ENCODE measurements at places on chromosomes 5 and 9. TPM values are rescaled to one million over a fixed set of nuclear protein-coding genes. Genes with fewer than 3 reads are reported as not detected.

Gene GARIN3
- not detected for polyA plus RNA-seq

Gene NEUROG1
- not detected for polyA plus RNA-seq

Gene TAF1L
- 0.02 TPM for polyA plus RNA-seq

Gene HTR1A
- not detected for polyA plus RNA-seq

Gene SYNPO
- 5.1 TPM for polyA plus RNA-seq

Gene CACNA1B
- 0.03 TPM for polyA plus RNA-seq

Gene ABCA2
- polyA plus RNA-seq: 34.7 TPM

Gene CTSL
- polyA plus RNA-seq: 98.3 TPM

Gene PDE8B
- not detected for polyA plus RNA-seq

Gene FOXD4
- 0.34 TPM for polyA plus RNA-seq

Gene SPTLC1
- polyA plus RNA-seq: 62.0 TPM

Gene OGN
- polyA plus RNA-seq: 0.03 TPM

Gene PTAR1
- 7.8 TPM for polyA plus RNA-seq

Gene SLC1A1
- polyA plus RNA-seq: 0.23 TPM

Gene BARHL1
- not detected for polyA plus RNA-seq

Gene ZDHHC11
- 0.65 TPM for polyA plus RNA-seq

Gene NME5
- polyA plus RNA-seq: 4.1 TPM

Gene CENPK
- 5.4 TPM for polyA plus RNA-seq

Gene KLF4
- polyA plus RNA-seq: 5.3 TPM

- DNase-seq: no peak
Measured at GRCh38 chr5:141994511-141995136, 18.2 kb downstream of the GNPDA1 start.

DNA sequence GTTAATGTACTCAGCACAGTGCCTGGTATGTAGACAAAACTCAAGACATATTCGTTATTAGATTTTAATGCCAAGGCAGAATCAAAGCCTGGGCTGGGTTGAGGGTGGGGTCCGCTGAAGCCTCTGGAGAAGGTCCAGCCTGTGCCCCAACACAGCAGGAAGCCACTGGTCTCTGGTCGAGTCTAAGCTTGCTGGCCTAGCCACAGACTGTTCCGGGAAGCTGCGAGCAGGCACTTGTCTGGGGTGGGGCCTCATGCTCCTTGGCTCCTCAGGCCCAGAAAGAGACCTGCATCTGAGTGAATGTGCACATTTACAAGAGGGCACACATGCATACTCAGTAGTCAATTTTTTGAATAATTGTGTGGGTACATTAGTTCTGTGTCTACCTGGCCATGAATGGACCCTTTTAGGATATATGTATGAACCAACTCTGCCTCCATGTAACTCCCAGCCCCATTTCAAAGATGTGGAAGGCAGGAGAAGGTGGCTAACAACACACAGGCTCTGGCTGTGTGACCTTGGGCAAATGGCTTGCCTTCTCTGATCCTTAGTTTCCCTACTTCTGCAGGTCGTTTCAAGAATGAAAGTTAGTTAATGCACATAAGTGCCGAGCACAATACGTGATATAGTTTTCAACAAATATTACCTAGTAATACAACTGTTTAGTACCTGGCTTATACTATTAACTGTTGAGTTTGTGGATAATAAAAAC lies 18.3 kb downstream of the FAT2 start:
- DNase-seq: no peak

- no peak for DNase-seq
Measured at GRCh38 chr5:32964261-32964660, 253.1 kb downstream of the NPR3 start.

- no peak for DNase-seq
Measured at GRCh38 chr5:143691945-143692290, 120.0 kb upstream of the HMHB1 start.

DNA sequence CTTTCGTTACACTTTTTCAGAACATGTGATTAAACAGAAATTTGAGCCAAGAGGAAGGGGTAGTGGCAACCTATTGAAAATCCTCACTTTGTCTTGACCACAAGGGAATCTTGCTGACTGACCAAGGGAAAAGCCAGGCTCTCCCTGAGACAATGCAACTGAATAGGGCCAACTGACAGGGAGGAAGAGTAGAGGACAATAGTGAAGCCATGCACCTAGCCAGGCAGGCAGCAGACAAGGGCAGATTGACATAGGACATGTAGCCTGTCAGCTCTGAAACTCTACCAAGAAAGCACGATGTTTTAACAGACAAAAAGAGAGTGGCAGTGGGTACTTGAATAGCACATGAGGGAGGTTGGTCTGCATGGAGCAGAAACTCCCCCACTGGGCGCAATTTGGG lies 8.5 kb upstream of the TGFBR1 start:
- no peak for DNase-seq

DNA sequence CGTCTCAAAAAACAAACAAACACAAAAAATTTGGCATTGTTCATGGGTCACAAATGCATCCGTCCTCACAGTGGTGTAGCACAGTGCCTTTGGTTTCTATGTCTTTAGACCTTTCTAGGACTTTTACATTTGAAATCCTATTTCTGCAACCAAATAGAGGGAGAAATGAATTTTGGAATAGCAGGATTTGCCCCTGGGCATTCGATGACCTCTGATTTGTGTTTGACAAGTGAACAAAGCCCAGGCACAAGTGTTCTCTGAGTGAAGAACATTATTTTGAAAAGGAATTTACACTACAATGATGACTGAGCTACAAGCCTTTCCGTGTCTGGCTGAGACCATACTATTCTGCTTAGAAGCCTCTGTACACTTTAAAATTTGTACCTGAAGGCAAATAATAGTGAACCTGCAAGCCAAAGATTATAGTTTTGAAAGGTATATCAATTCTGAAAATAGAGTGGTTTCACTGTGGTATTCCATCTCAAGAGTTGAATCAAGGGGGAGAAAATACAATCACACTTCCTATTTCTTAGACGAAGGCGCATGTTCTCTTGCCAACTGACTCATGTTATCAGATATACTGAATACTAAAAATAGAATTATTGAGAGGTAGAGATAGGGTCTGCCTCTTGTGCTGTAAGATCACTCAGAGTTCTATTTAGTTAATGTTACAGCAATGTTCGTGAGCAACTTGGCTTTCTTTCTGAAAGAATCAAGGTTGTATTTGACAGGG lies 297.6 kb downstream of the KDM4C start:
- no peak for DNase-seq

DNA sequence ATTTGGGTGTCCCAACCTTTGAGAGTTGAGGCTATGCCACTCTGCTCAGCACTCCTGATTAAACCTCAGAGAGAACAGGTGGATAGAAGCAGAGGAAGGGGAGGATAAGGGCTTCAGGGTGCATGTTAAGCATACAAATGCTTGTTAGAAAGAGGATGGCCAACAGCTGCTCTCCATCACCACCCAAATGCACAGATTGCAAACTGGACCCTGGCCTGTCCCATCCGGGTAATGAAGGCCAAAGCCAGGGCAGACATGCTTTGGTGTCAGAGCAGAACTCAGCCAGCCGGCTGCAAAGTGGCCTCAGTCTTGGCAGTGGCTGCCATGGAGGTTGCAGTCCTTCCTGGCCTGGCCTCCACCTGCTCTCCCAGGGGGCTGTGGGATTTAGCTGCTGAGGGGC lies 84.3 kb downstream of the SIL1 start:
- DNase-seq: no peak

- DNase-seq: no peak
Measured at GRCh38 chr5:27381686-27382085, 343.3 kb upstream of the CDH9 start.

DNA sequence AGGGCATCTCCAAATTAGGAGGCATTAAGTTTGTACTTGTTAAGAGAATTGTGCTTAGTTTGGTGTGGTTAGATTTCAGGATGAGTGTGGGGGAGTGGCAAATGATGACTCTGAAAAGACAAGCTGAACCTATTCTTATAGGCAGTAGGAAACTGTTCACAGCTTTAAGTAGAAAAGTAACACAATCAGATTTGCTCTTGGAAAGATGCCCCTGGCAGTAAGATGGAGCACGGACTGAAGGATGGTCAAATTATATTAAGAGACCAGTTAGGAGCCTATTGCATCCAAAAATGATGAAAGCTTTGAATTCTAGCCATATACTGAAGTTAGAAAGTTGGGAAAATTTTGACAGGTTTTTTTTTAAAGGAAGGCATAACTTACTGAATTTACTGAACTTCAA lies 254.2 kb upstream of the MEF2C start:
- no peak for DNase-seq

- DNase-seq: no peak
Measured at GRCh38 chr5:113387844-113388243, 46.9 kb downstream of the TSSK1B start.

DNA sequence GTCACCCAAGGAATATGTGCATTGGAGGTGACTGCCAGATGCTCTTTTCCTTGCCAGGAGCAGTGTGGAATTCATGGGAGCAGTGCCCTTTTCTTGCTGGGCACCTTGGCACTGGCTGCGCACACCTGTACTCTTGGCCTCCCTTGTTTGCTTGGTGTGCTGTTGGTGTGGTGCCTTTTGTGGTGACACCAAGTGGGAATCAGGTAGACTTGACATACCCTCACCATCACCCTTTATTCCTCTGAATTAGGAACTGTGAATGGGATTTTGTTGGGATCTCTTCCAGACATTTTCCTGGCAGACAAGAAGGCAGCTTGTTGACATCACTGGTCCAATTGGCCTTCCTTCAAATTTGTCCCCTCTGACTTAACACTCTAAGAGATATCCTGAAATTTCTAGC lies 82.3 kb downstream of the RAI14 start:
- DNase-seq: no peak

- no peak for DNase-seq
Measured at GRCh38 chr9:116335392-116335791, 181.8 kb downstream of the PAPPA start.

GRCh38 chr5:12910641-12911040 lies 1006.4 kb upstream of the CTNND2 start:
- no peak for DNase-seq

- no peak for DNase-seq
Measured at GRCh38 chr5:142277796-142278195, 47.0 kb downstream of the SPRY4 start.

DNA sequence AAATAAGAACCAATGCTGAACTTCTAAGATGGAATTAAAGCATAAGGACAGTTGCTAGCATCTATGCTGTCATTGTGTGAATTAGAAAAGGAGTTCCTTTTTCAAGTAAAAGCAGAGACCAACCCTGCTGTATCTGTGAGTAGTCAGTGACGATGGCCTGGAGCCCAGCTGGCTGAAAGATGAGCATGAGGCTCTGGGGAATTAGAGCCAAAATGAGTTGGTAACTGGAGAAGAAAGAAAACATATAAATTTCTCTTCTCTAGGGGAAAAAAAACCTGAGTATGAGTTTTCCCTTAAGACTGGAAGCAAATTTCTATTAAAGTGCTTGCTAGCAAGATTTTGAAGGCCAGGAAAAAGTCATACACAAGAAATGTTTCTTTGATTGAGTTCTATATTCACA lies 1.6 kb upstream of the SPZ1 start:
- peak; percentile 42 for DNase-seq

Data from SK-N-SH (cell line).